Stomach (tissue), 19 donors: ENCODE measurements at places on chromosomes 13 and 19. TPM values are rescaled to one million over a fixed set of nuclear protein-coding genes. Genes with fewer than 3 reads are reported as not detected.

Gene ADGRE1
- 5.8 TPM for total RNA-seq

Gene LYPD5
- not detected for total RNA-seq

Gene SMAD9
- 11.6 TPM for total RNA-seq

Gene ZNF547
- 1.7 TPM for total RNA-seq

Gene GRAMD1A
- total RNA-seq = 39.7 TPM

- DNase-seq = peak; percentile 22
Measured at GRCh38 chr13:111936267-111936925, 130.6 kb upstream of the SOX1 start.

DNA sequence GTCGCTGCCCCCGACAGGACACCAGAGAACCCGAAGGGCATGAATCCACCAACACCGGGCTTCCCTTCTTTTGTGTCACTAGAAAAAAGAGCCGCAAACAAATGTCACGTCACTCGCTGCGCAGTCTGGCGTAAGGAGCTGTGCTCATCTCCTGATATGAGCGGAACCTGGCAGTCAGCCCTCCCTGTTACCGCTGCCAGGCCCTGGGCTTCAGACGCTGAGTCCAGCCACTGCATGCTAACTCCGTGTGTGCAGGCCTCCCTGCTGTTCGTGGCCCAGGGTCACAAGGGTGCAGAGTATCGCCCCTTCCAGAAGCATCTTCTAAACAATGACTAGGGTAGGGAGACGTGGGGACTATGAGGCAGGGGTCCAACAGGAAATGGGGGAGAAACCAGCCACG, 71.3 kb downstream of the SLC7A1 start:
- no peak for DNase-seq

- no peak for DNase-seq
Measured at GRCh38 chr13:109198585-109198984, 569.2 kb downstream of the MYO16 start.

GRCh38 chr13:32253911-32254399, 61.2 kb downstream of the ZAR1L start:
- peak; percentile 66 for DNase-seq

DNA sequence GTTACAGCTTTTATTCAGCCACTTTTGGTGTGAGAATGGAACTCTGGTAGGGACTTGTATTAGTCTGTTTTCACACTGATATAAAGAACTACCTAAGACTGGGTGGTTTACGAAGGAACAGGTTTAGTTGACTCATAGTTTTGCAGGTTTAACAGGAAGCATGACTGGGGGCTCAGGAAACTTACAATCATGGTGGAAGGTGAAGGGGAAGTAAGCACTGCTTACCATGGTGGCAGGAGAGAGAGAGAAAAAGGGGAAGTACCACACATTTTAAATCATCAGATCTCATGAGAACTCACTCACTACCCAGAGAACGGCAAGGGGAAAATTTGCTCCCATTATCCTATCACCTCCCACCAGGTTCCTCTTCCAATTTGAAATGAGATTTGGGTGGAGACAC, 942.2 kb downstream of the PCDH17 start:
- DNase-seq = no peak

GRCh38 chr19:18672606-18673337, 10.7 kb upstream of the CRTC1 start:
- peak; percentile 38 for DNase-seq

DNA sequence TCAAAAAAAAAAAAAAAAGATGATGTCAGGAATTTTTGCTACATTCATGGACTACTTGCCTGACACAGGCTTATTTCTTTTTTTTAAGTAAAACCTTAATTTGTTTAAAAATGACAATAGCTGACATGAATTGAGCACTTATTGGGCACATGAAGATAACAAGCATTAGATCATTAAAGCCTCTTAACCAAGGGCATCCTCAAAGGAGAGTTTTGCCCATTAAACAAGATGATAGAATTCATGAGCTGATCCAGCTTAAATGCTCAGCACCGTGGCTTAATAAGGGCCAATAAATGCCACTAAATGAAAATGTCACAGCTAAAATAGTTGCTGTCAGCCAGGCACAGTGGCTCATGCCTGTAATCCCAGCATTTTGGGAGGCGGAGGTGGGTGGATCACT, 19.3 kb downstream of the FBXO17 start:
- no peak for DNase-seq

GRCh38 chr13:40961214-40961613, 57.9 kb downstream of the ELF1 start:
- no peak for DNase-seq

DNA sequence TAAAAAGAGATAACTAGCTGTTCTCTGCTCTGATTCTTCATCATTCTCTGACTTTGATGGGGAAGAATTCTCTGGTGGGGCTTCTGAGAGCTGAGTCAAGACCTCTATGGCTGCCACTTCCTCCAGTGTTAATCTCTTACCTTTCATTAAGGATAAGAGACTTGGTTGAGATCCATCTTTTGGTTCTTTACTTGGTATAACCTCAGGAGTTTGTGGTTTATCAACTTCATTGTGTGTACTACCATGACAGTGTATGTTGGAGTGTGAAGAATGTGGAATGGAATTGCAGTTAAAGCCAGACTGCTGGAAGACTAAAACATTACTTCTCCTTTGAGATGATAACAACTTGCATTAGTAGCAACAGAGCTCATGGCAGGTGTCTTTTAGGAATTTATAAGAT, 222.0 kb downstream of the SLITRK5 start:
- DNase-seq = no peak

- DNase-seq = peak; percentile 34
Measured at GRCh38 chr13:102277286-102277685, 124.6 kb downstream of the FGF14 start.

DNA sequence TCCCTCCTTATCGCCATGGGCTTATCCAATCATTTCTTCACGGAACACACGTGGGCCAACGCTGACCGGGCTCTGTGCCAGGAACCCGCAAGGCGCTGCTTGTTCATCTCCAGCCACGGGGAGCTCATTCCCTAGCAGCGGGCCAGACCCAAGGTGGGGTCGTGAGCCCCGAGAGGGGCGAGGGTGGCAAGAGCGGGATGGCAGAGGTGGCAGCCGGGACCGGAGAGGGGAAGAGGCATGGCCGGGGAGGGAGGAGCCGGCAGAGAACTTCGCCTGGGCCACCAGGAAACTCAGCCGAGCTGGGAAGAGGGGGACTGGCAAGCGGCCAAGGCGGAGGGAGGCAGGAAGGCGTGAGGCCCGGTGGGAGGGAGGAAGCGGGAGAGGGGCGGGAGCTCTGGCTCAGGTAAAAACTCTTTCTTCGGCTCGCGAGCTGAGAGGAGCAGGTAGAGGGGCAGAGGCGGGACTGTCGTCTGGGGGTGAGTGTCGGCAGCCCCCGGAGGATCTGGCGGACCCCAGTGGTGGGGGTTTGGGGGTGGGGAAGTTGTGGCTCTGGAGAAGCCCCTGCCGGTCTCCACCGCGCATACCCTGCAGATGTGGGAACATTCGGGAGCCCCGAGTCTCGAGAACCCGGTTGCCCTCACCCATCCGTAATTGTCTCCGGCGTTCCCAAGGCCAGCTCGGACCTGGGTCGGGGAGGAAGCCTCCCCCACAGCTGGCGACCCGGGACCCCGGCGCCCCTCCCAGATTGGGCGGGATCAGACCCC, at the start of gene B3GNT3:
TSS of gene B3GNT3 (plus strand) at position 408 of the 764 bp plus-strand sequence. CDS start 12,670 bp downstream, outside the sequence.
- peak; percentile 95 for DNase-seq

DNA sequence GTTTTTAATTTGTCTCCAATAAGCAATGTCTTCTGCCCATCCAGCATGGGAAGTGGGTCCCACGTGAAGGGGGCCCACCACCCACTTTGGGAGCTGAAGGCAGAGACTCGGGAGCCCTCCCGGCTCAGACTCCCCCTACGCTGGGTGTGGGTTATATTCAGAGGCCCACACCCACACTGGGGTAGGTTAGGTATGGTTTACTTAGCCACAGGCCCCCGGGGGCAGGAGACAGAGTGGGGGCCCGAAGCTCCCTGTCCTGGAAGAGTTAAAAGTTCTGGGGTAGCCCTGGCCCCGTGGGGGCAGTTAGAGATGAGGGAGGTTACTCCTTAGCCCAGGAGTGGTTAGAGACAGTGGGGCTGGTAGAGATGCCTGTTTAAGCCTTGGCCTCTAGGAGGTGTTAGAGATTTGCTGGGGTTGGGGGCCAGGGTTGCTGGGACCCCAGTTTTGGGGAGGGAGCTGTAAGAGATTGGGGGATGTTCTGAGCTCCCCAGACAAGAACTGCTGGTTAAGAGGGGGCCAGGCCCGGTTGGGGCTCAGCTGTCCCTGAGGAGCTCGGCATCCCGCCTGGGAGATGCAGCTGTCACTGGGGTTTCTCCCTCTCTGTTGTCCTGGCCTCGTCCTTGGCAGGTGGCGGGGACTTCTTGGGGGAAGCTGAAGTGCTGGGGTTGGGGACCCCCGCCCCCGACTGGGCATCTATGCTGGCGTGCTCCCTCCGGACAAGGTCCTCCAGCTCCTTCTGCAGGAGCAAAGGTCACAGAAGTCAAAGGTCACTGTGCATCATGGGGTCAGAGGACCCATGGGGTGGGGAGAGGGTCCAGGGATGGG, 712 bp upstream of the RINL start:
- DNase-seq = no peak

GRCh38 chr13:49346460-49346859, 97.4 kb downstream of the CAB39L start:
- DNase-seq = no peak

DNA sequence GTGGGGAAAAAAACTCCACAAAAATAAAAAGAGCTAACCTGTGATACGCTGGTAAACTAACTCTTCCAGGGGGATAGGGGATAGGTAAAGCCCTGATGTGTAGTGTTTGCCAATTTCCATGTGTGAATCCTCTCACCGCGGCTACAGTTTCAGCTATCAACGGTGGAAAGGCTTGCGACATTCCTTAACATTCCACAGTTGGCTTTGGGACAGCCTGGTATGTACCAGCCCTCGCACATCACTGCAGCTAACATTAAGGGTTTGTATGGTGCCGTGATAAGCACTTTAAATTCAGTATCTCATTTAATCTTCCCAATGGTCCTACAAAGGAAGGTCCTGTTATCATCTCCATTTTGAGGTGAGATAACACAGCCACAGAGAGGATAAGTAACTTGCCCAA, 112.4 kb downstream of the KATNAL1 start:
- no peak for DNase-seq

DNA sequence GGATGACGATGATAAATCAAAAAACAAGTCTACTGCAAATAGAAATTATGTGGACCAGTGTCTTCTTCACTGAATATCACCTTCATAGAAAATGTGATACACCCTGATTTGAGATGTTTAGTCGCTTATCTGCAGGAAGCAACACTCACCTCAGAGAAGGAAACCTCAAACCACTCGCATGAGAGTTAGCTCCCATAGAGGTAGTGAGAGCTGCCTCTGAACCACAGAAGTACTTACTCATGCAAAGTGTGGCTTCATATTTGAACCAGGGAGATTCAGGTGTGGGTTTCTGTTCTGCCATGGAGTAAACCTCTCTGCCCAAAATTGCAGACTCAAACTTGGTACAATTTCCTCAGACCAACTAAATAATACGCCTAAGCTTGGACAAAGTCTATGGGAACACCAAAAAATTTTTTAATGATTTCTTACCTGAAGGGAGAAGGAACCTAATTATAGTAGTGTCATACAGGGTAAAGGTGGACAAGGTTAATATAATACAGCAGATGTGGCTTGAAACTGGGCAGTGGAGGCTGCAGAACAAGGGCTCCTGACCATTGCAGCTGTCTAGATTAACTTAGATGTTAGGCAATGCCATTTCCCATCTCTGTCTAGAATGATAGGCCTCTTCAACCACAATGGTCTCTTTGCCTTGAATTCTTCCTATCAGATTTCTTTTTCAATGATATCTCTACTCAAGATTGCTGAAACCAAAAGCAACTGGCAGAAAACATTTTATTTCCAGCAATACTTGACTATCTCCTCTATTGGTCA, 29.6 kb upstream of the RCBTB2 start:
- peak; percentile 66 for DNase-seq

- DNase-seq = peak; percentile 95
Measured at GRCh38 chr19:38210458-38210987, 13.5 kb downstream of the DPF1 start.

- DNase-seq = no peak
Measured at GRCh38 chr13:34762312-34762711, 179.8 kb upstream of the NBEA start.

DNA sequence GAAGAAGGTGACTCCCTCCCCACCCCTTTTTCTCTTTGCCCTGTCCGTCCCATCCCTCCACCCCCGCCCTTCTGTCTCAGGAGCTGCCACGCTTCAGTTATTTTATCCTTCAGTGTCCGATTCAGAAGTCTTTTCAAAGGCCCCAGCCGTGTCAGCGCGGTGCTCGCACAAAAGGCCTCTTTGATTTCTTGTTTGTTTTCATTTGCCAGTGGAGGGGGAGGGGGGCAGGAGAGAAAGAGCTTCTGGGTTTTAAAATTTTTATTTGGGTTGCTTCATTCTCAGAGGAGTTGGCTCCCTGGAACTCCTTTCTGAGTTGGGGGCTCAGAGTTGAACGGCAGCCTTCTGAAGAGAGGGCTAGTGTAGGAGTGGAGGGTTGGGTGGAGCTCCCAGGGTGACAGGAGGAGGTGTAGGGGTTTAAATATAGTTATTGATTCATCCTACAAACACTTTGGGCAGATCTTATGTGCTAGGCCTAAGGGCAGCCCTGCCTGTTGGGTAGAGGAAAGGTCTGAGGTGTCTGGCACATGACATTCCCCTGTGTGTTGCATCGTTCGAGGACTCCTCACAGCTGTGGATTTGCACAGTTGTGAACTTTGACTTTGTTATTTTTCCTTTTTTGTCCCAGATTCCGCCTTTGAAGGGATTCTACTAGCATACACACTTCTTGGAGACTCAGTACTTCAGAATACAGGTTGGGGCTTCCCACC, 36.8 kb downstream of the NFIX start:
- DNase-seq = no peak

GRCh38 chr19:31389874-31390273, 40.6 kb upstream of the TSHZ3 start:
- DNase-seq = no peak

DNA sequence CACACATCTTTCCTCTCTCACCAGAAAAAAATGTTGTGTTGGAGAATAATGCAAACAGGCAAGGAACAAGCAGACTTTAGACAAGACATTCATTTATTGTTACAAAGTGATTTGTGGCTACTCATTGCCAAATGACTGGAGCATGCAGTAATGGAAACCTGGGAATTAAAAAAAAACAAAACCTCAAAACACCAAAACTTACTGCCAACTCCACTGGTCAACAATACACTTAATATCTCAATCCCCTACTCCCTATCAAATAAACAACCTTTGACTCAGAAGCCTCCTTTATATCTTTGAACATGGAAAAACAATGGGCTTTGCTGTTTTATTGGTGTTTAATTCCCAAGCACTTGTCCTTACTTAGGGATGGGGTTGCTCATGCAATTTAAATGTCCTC, 112.8 kb downstream of the POSTN start:
- peak; percentile 42 for DNase-seq

DNA sequence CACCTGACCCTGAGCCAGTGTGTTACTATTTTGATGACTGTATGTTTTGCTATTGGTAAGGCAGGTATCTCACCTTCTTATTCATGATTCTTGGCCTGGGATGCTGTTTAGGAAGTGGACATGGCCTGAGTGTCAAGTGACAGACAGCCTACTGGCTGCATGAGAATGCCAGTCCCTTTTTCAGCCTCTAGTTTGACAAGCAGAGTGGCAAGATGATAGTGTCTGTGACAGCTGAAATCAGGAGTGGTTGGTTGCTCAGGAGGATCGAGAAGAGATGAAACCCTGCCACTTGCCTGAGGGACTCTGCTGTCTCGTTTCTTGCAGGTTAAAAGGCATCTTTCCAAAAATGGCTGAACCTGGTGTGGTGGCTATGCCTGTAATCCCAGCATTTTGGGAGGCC, 7.1 kb upstream of the ELOF1 start:
- DNase-seq = no peak

- DNase-seq = peak; percentile 96
Measured at GRCh38 chr19:6516018-6516658, 14.0 kb upstream of the TUBB4A start.

GRCh38 chr13:30153545-30154426, 153.6 kb downstream of the KATNAL1 start:
- DNase-seq = peak; percentile 45
